Naive thymus-derived CD8-positive, alpha-beta T cell (primary cell): ENCODE measurements at places on chromosomes 16 and 17.

- H3K4me1 ChIP-seq: peaks cover 26% of the 10 kb centered on the region
- H3K36me3 ChIP-seq: no peaks in the 10 kb centered on the region
- H3K27ac ChIP-seq: no peak overlapping the region
- H3K4me3 ChIP-seq: no peak overlapping the region
- no peaks in the 10 kb centered on the region for H3K27me3 ChIP-seq
- no peak for DNase-seq
Observed at GRCh38 chr16:3097266-3097665, 1.8 kb downstream of the ZSCAN10 start.

GRCh38 chr17:44345454-44346026, 438 bp downstream of the GRN start:
- H3K27me3 ChIP-seq: peaks cover 3% of the 10 kb centered on the region
- H3K36me3 ChIP-seq: no peaks in the 10 kb centered on the region
- no peak overlapping the region for H3K27ac ChIP-seq
- peaks cover 23% of the 10 kb centered on the region for H3K4me1 ChIP-seq
- no peak for DNase-seq

DNA sequence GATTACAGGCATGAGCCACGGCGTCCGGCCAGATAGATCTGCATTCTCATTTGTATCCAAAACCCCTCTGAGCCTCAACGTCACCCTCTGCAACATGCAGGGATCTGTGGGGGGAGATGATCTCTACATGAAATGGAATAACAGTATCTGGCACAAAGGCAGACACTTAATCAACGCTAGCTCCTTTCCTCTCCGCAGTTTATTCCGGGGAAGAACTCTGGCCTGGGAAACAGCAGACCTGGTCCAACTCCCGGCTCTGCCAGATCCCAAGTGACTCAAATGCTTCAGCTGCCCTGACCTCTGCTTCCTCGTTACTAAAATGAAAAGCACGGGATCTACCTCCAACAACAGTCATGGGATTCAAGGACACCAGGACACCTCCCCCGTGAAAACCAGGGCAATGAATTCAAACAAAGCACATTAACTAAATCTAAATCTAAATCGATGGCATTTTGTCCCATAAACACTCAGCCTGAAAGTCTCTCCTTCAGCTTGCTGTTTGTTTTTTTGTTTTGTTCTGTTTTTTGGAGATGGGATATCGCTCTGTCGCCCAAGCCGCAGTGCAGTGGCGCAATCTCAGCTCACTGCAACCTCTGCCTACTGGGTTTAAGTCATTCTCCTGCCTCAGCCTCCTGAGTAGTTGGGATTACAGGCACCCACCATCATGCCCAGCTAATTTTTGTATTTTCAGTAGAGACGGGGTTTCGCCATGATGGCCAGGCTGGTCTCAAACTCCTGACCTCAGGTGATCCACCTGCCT, 78.2 kb downstream of the NXN start:
- H3K27ac ChIP-seq: no peak overlapping the region
- H3K36me3 ChIP-seq: no peaks in the 10 kb centered on the region
- DNase-seq: no peak
- H3K4me1 ChIP-seq: no peaks in the 10 kb centered on the region
- no peak overlapping the region for H3K4me3 ChIP-seq

DNA sequence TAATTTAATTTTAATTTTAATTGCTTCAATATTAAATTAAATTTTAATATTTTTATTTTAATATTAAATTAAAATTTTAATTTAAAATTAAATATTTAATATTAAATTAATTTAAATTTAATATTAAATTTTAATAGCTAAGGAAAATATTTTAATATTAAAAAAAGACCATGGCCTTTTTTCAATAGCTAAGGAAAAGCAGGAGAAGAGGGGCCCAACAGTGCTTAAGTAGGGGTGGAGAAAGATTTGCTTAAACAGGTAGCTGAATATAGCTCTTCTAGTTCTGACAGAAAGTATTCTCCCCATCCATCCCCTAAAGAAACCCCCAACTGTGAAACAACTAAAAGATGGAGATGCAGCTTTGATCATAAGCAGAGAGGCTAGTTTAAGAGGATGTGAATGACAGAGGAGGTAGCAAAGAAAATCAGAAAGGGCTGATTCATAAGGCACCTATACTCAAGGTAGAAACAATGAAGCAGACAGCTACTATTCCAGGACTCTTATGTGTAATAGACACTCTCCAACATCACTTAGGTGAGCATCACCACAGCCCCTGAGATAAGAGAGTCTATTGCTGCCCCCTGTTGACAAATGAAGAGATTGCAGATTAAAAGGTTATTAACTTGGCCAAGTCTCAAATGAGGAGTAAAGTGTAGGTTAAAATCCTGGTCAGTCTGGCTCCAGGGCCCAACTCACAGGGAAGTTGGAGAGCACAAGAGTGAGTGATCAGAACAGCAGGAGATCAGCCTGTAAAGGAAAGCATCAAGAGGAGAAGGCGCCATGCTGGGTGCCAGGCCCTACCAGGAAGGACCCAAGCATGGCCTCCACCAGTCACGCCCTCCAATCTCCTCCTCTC, 7.8 kb upstream of the RNASEK start:
- H3K4me3 ChIP-seq: no peak overlapping the region
- peak overlapping the region; percentile 76 for H3K27ac ChIP-seq
- H3K36me3 ChIP-seq: peaks cover 11% of the 10 kb centered on the region
- DNase-seq: peak; percentile 80
- no peaks in the 10 kb centered on the region for H3K27me3 ChIP-seq

DNA sequence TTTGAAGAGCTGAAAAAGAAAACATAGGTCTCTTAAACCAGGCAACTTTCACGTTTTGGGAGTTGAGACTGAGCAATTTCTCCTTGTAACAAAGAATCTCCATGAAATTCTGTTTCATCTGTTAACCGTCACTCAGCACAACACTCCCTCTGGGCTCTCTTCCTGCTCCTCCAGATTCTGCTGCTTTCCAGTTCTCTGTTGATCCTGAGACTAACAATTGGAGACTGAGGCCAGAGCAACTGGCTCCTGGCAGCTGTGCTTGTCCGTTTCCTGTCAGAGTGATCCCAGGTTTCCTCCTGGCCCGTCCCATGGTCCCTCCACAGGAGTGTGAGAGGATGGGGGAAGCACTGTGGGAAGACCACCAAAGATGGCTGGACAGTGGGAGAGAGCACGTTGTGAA, 32.5 kb downstream of the IST1 start:
- DNase-seq: no peak
- H3K4me1 ChIP-seq: peaks cover 21% of the 10 kb centered on the region
- no peak overlapping the region for H3K27ac ChIP-seq
- no peaks in the 10 kb centered on the region for H3K27me3 ChIP-seq
- H3K4me3 ChIP-seq: no peak overlapping the region

GRCh38 chr16:13672196-13672595, 247.8 kb upstream of the ERCC4 start:
- no peak for DNase-seq
- H3K36me3 ChIP-seq: peaks cover 9% of the 10 kb centered on the region
- no peak overlapping the region for H3K4me3 ChIP-seq
- H3K4me1 ChIP-seq: no peaks in the 10 kb centered on the region

- no peaks in the 10 kb centered on the region for H3K4me1 ChIP-seq
- no peaks in the 10 kb centered on the region for H3K36me3 ChIP-seq
- no peak overlapping the region for H3K4me3 ChIP-seq
- DNase-seq: no peak
- peaks cover 5% of the 10 kb centered on the region for H3K27me3 ChIP-seq
Observed at GRCh38 chr17:68819465-68819864, 135.7 kb downstream of the ABCA8 start.

GRCh38 chr17:46759141-46759540, 59.4 kb downstream of the WNT3 start:
- no peaks in the 10 kb centered on the region for H3K4me1 ChIP-seq
- no peaks in the 10 kb centered on the region for H3K27me3 ChIP-seq
- H3K4me3 ChIP-seq: no peak overlapping the region
- peaks cover 50% of the 10 kb centered on the region for H3K36me3 ChIP-seq

DNA sequence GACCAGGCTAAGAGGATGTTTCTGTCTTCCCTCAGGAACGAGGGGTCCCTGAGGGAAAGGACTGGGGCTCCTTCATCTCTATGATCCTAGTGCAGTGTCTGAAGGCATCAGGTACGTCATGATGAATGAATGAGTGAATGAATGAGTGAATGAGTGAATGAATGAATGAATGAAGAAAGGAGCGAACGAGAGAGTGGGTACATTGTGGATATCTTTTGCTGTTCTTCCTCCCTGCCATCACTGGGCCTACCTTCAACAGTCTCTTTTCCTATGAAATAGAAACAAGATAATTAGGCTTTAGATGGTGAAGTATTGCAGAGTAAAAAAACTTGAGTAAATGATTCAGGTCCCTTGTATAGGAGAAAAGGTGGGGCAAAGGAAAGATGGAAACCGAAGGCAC, 111.3 kb upstream of the CRHR1 start:
- no peak overlapping the region for H3K27ac ChIP-seq
- H3K36me3 ChIP-seq: no peaks in the 10 kb centered on the region

- no peak overlapping the region for H3K4me3 ChIP-seq
- H3K27me3 ChIP-seq: peaks cover 43% of the 10 kb centered on the region
- H3K27ac ChIP-seq: no peak overlapping the region
- DNase-seq: no peak
- H3K4me1 ChIP-seq: peaks cover 21% of the 10 kb centered on the region
Observed at GRCh38 chr17:977166-977565, 2.4 kb downstream of the NXN start.

- H3K36me3 ChIP-seq: peaks cover 7% of the 10 kb centered on the region
- H3K27me3 ChIP-seq: no peaks in the 10 kb centered on the region
- no peak for DNase-seq
- H3K27ac ChIP-seq: no peak overlapping the region
- no peak overlapping the region for H3K4me3 ChIP-seq
Observed at GRCh38 chr17:11736613-11737312, 138.5 kb downstream of the DNAH9 start.

GRCh38 chr16:82092711-82093110, 57.7 kb downstream of the HSD17B2 start:
- H3K36me3 ChIP-seq: no peaks in the 10 kb centered on the region
- no peak for DNase-seq
- H3K4me1 ChIP-seq: no peaks in the 10 kb centered on the region
- peaks cover 8% of the 10 kb centered on the region for H3K27me3 ChIP-seq
- H3K27ac ChIP-seq: no peak overlapping the region

DNA sequence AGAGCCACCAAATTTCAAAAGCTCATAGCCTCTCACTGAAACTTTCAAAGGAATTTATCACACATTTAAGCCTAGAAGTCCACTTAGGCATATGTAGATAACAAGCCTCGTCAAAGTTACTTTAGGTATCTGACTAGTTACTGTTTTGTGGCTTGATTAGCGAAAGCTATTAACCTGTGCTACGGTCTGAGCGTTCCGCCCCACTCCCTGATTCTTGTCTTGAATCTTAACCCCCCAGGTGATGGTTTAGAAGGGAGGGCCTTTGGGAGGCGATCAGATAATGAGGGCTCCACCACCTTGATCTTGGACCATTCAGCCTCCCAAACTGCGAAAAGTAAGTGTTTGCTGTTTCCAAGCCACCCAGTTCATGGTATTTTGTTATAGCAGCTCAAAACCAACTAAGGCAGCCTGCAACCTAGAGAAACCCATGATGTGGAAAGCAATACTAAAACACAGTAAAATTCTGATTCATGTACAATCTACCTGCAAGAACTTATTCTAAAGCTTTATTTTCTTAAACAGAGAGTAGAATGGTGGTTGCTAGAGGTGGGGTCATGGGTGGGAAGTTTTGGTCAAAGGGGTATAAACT, 7.1 kb downstream of the HSDL1 start:
- no peaks in the 10 kb centered on the region for H3K36me3 ChIP-seq
- no peak for DNase-seq
- H3K4me1 ChIP-seq: peaks cover 37% of the 10 kb centered on the region

DNA sequence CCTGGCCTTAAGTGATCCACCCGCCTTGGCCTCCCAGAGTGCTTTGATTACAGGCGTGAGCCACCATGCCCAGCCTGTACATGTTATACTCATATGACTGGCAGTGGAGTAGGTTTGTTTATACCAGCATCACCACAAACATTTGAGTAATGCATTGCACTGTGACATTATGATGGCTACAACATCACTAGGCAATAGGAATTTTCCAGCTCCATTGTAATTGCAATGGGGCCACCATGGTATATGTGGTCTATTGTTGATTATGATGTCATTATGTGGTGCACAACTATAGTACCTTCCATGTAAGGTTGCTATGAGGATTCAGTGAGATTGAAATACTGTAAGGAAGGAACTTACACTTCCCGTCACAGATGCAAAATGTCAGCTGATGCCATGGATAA, 168.9 kb downstream of the COPRS start:
- H3K27me3 ChIP-seq: peaks cover 2% of the 10 kb centered on the region
- H3K4me1 ChIP-seq: no peaks in the 10 kb centered on the region
- no peaks in the 10 kb centered on the region for H3K36me3 ChIP-seq
- H3K4me3 ChIP-seq: no peak overlapping the region

DNA sequence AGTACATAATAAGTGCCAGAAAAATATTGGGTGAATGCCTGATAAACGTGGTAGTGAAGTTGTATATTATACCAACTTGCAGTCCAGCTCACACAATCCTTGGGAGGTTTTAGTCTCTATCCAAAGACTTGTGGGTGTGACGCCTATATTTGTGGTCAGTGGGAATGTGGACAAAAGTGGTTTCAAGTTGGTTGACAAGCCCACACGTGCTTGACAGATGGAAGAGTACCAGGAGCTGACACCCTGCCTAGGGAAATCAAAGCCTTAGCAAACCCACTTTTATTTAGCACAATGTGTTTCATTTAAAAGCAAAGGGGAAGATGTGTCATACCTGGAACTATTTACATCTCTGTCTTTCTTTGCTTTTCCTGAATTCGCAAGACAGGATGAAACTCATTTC, 79.0 kb downstream of the CA10 start:
- H3K27ac ChIP-seq: no peak overlapping the region
- H3K36me3 ChIP-seq: no peaks in the 10 kb centered on the region
- no peak overlapping the region for H3K4me3 ChIP-seq
- no peaks in the 10 kb centered on the region for H3K4me1 ChIP-seq
- peaks cover 11% of the 10 kb centered on the region for H3K27me3 ChIP-seq
- DNase-seq: no peak

- H3K36me3 ChIP-seq: no peaks in the 10 kb centered on the region
- peak overlapping the region; percentile 85 for H3K27ac ChIP-seq
- H3K4me3 ChIP-seq: peak overlapping the region; percentile 80
Observed at GRCh38 chr16:50665128-50665878, 15.8 kb downstream of the SNX20 start.

- peak overlapping the region; percentile 48 for H3K27ac ChIP-seq
- H3K36me3 ChIP-seq: no peaks in the 10 kb centered on the region
- peaks cover 18% of the 10 kb centered on the region for H3K4me1 ChIP-seq
- peak overlapping the region; percentile 89 for H3K4me3 ChIP-seq
- peak; percentile 78 for DNase-seq
- H3K27me3 ChIP-seq: no peaks in the 10 kb centered on the region
Observed at GRCh38 chr16:77212741-77213541, 13.7 kb downstream of the SYCE1L start.

- no peak overlapping the region for H3K27ac ChIP-seq
- no peak overlapping the region for H3K4me3 ChIP-seq
- peaks cover 11% of the 10 kb centered on the region for H3K27me3 ChIP-seq
- DNase-seq: no peak
- H3K36me3 ChIP-seq: peaks cover under 1% of the 10 kb centered on the region
Observed at GRCh38 chr16:26433807-26434206, 632.9 kb upstream of the C16orf82 start.

GRCh38 chr16:17368951-17369350, 101.8 kb downstream of the XYLT1 start:
- H3K27me3 ChIP-seq: peaks cover 3% of the 10 kb centered on the region
- peak; percentile 83 for DNase-seq
- H3K27ac ChIP-seq: peak overlapping the region; percentile 99
- H3K4me1 ChIP-seq: peaks cover 98% of the 10 kb centered on the region
